BJ (cell line): ENCODE measurements at places on chromosomes 3 and 15.

DNA sequence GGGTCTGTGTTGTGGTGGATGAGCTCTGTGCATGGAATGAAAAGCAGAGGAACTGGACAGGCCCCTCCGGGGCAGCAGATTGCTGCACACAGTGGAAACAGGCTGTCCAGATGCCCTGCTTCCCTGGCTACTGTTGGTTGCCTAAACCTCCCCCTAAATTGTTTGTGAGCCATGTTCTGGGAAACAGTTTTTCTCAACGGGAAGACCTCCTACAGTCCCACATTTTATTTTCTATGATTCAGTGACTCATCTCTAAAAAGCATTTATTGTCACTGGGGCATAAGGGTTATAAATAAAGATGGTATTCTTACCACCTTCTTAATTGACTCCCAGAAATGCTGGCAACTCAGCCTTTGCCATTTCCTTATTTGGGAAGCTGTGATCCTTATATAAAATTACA lies 20.3 kb upstream of the PTPN9 start:
- no peak for DNase-seq

DNA sequence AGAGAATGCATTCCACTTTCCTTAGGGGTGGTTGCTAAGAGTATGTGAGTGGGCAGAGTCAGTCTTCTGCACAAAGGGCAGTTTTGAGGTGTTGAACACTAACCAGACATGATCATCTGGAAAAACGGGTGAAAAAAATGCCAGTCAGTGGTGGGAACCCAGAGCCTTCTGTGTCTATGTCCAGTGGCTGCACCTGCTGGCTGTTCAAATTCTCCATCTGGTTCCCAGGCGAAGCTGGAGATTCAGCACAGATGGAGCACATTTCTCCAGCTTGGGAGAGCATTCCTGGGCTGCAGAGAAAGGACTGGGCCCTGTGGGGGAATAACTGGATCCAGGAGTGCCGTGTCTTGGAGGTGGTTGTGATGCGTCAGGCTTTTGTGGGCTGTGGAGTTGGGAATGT lies 74.1 kb downstream of the TRAK1 start:
- DNase-seq: no peak

DNA sequence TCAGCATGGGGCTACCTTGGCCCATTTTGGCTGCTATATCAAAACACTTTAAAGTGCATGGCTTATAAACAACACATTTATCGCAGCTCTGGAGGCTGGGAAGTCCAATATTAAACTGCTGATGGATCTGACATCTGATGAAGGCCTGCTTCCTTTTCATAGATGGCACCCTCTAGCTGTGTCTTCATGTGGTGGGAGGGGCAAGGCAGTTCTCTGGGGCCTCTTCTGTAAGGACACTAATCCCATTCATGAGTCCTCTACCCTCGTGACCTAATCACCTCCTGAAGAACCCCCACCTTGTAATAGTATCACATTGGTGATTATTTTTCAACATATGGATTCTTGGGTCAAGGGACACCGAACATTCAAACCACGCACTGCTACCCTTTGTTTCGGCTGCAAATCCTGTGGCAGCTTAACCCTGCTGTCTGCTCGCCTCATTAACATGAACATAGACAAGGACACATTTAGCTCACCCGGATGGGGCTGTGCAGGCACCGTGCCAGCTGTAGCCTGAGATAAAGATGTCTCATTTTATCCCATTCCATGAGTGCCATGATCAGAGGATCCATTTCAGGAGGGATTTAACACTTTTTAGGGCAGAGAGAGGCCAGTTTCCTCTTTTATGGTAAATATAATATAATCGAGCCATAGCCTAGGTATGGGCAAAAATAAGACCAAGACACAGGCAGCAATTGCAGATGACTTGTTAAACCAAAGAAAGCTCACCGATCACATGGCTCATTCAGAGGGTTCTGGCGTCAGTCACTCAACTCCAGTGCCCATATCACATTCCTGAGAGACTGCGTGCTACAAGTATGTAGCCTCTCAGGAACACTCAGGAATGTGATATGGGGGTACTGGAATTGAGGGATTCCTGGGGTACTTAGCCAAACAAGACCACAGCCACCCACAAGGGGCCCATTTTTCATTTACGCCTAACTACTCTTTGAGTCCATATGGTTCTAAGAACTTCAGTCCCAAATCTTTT lies 251.1 kb upstream of the ST8SIA2 start:
- DNase-seq: no peak

DNA sequence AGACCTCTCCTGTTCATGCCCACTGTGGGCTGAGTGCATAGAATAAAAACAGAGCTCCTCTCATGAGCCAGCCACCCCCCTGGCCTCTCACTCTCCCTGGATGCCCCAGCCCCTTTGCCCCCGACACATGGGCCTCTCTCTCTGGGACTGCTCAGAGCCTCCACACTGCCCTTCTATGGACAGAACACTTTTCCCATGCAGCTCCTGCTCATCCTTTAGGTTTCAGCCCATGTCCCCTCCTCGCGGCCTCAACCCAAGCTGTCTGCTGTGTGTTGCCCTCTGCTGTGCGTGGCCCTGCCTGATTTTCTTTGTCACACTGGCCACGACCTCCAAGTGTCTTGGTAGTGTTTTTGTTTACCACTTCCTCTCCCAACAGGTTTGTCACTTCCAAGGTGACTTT lies 20.7 kb upstream of the PRR23E start:
- no peak for DNase-seq

DNA sequence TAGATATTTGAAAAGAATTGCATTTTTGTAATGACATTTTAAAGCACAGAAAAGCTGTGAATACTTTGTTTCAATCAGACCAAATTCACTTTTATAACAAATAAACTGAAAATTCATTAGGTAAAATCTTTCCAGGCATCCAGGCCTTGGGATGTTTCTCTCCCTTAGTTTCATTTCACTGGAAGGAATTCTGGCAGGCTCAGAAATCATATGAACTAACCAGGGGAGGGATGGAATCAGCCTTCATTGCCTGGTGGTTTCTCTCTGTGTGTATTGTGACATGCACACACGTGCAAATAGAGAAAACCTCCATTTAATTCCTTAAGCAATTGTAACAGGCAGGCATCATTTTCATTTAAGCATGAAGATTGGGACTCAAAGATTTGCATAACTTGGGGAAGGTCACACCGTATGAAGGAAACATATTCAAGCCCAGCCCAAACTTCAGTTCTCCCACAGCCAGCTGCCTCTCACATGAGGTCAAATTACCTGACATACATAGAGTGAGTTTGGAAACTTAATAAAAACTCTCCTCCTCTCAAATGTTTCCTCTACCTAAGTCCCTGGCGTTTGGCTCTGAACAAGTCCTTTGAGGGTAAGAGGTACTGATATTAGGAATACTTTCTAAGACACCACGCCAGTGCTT lies 376.1 kb upstream of the MCTP2 start:
- DNase-seq: no peak

DNA sequence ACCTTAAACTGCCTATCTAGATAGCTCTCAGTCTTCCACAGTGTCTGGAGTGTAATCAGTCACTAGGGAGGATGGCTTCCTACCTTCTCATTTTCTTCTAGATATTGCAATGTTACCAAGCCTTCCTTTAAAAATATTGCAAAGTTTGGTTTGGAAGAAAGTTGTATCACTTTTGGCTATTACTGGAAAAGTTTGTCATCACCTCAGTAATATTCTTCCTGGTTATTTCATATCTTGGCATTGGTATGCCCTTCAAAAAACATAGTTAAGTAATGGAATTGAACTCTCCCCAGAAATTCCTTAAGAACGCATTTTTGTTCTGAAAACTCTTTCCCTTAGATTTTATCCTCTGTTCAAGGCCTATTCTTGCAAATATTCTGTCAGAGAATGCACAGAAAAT lies 179.3 kb upstream of the MME start:
- DNase-seq: no peak

DNA sequence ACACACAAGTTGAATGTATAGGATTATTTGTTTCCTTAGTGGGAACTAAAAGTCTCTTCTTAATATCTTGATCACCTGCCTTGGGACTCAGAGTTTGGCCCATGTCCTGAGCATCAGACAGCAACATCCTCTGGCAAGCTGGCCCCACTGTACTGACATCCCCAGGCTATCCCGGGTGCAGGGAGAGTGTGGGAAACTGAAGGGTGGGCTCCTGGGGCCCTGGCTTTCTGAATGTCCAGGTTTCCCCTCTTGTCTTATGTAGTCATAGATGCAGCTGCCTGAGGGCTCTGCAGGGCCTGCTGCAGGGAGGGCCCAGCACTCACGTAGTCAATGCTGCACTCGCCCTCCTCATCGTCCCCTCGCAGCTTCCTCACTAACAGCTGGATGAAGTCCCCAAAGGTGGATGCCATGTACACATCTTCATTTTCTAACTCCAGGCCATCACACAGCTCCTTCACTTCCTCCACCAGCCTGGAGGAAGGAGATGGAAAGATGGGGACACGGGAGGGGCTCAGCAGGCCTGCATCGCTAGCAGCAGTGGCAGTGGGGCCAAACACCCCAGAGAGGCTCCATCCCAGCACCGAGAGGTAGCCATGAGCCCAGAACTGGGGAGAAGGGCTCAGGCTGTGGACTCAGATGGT lies 42.8 kb downstream of the ALDH1L1 start:
- no peak for DNase-seq

GRCh38 chr3:149536429-149536828 lies 61.9 kb downstream of the TM4SF4 start:
- no peak for DNase-seq

- DNase-seq: no peak
Measured at GRCh38 chr15:91886878-91887277, 33.4 kb downstream of the SLCO3A1 start.

GRCh38 chr3:188208516-188208981 lies 54.6 kb downstream of the LPP start:
- DNase-seq: no peak

- peak; percentile 25 for DNase-seq
Measured at GRCh38 chr3:71955240-71956068, 170.5 kb upstream of the PROK2 start.

DNA sequence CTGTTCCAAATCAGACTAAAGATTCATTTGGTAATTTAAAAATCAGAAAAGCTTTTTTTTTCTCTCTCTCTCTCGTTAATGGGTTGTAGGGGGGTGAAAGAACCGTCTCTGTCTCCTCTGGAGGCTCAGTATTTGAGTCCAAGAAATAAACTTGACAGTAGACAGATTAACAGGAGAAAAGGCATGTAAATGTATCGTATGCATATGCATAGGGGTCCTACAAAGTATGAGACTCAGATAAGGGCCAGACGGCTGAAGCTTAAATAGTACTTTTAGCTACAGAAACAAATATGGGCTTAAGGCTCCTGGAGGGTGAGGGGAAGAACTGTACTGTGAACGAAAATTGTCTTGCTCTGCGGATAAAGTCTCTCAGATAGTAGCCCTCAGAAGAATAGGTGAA lies 42.4 kb downstream of the PIK3CA start:
- no peak for DNase-seq

DNA sequence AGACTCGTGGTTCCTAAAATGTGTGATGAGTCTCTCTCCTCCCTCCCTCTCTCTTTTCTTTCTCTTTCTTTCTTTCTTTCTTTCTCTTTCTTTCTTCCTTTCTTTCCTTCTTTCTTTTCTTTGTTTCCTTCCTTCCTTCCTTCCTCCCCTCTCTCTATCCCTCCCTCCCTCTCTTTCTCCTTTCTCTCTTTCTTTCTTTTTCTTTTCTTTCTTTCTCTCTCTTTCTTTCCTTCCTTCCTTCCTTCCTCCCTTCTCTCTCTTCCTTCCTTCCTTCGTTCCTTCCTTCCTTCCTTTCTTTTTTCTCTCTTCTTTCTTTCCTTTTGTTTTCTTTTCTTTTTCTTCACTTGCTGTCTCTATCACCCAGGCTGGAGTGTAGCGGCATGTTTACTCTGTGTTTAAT lies 290.8 kb downstream of the NFKBIZ start:
- no peak for DNase-seq

- DNase-seq: no peak
Measured at GRCh38 chr15:94164971-94165370, 66.4 kb upstream of the MCTP2 start.

- no peak for DNase-seq
Measured at GRCh38 chr3:179510496-179510895, 52.2 kb upstream of the ACTL6A start.

DNA sequence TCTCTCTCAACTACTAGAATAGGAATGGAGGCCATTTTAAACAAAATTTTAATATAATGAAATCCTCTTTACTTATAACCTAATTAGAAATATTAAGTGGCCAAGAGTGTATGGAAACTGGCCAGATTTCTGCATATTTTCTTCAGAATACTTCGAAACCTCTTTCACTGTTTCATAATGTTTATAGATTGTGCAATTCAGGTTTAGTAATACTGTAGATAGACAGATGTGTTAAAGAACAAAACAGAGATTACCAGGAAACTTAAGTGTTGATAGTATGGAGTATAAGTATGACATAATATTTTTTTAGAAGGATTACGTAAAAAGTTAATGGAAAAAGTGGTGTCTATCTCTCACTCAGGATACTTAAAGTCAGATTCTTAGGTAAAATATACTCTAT lies 4.7 kb downstream of the ABHD5 start:
- peak; percentile 30 for DNase-seq

- DNase-seq: no peak
Measured at GRCh38 chr3:79012946-79013362, 754.8 kb downstream of the ROBO1 start.

GRCh38 chr3:12705981-12706380 lies 42.1 kb upstream of the RAF1 start:
- DNase-seq: peak; percentile 74

GRCh38 chr3:193660171-193660570 lies 67.2 kb downstream of the OPA1 start:
- DNase-seq: no peak

GRCh38 chr15:25870938-25871337 lies 7.8 kb upstream of the ATP10A start:
- DNase-seq: no peak

DNA sequence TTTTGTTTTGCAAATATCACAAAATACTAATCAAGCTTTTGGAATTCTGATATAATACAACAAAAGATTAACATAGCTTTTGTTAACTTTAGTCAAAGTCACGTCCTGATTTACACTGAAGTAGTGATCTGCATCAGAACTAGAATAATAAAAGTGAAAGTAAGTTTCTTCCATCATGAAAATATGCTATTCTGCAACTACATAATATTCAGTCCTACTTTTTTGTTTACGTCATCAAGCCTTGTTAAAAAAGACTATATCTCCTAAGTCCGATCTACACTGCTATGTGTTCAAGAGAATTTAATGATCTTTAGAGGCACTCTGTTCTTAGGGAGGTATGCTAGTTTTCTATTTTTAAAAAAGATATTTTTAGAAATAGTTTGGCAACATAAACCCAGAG lies 330.1 kb downstream of the ARPP21 start:
- DNase-seq: no peak

GRCh38 chr3:15630646-15631350 lies 29.3 kb downstream of the BTD start:
- peak; percentile 42 for DNase-seq

- DNase-seq: no peak
Measured at GRCh38 chr3:136982520-136983138, 24.8 kb downstream of the IL20RB start.

- no peak for DNase-seq
Measured at GRCh38 chr3:117763561-117763960, 1054.0 kb downstream of the TUSC7 start.

DNA sequence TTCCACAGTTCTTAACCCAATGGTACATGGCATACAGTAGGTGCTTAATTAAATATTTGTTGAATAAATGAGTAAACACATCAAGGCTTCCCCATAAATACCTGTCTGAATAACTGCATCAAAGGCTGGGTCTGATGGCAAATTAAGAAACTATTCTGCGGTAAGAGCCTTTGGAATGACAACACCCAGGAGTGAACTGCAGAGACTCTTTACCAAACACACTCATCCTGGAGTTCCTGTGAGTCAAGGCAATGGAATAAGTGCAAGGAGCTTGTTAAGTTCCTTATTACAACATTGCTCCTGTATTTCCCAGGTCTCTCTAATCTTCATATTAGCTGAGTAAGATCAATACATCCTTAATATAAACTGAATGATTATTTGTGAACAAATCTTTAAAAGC lies 119.9 kb upstream of the STT3B start:
- DNase-seq: no peak
